ENCODE measurements at places on chromosomes 2 and 18.

DNA sequence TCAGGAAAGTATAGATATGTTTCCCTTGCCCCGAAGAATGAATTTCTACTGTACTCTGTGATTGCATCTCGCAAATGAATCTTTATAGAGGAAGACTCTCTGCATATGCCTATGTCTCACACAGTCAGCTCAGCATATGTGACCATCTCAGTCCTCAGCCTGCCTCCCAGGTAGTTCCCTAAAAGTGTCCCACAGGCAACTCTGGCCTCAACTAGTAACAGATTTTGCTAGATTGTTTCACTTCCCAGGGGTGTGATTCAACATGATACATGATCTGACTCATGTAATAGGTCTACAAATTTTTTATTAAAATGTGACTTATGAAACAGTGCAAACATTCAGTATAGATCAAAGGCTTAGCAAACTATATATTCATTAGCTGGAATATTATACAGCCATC lies 296.6 kb upstream of the CRIM1 start:
- no peak for DNase-seq

DNA sequence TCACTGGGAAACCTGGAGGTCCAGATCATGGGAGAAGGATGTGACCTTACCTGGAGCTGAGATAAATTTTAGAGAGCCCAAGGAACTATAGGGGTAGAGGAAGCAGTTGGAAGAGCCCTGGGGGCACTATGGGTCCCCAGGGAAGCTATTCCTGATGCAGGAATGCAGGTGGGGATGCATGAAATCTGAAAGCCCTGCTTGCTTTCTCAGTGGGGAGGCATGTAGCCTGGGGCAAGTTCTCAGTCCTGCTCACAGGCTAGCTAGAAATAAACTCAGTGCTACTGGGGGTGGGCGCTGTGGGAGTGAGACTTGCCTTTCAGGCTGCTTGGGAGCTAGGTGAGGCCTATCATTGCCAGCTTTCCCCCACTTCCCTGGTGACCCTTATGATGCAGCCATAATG lies 499.7 kb downstream of the PTH2R start:
- DNase-seq, result no peak

DNA sequence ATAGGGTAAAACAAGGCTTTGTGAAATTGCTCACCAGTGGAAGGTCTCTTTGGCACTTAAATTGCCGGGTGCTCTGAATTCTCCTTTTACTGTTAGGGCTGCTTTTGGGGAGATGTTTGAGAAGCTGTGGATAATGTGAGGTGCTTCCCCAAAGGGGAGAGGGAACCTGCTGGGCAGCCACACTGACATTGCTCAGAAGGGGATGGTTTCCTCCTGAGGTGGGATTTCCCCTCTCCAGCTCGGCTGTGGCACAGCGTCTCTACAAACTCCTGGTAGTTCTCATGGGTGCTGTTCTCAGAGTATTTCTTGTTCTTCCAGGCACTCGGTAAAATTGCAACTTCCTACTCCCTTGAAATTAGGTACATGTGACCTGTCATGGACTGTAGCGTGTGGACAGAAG lies 124.2 kb downstream of the LPIN1 start:
- DNase-seq, result no peak

DNA sequence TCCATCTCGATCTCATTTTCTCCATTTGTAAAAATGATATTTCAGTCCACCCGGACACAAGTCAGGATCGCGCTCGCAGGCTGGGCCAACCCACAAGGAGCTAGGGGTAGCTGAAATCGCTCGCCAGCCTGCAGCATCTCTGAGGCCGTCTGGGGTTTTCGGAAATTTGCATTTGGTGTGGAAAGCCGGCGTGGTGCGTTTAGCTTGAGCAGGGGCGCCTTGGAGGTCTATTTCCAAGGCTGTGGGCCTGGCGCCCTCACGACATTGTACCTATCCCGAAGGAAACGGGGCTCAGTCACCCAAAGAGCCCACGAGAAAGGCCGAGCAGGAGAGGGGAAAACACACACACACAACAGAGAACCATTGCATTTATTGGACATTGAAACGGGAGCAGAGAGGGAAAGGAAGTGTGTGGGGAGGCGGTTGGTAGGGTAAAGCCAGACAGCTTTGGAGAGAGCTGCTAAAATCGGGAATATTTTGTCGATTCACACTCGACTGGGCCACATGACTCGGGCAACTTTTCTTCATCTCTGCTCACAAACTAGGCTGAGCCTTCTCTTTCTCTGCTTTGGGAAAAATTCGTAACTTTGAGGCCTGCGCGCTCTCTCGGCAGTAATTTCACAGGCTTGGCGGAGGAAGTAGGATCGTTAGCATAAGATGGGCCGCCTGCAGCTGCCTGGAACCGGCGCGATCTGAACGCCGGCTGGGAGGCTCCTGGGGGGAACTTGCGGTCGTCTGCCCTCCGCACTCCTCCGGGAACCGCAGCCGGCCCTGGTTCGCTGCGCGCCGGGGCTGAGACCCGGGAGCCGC lies 1.1 kb upstream of the HOXD8 start:
- no peak for DNase-seq

- DNase-seq, result no peak
Observed at GRCh38 chr2:64537991-64538390, 13.9 kb downstream of the AFTPH start.

DNA sequence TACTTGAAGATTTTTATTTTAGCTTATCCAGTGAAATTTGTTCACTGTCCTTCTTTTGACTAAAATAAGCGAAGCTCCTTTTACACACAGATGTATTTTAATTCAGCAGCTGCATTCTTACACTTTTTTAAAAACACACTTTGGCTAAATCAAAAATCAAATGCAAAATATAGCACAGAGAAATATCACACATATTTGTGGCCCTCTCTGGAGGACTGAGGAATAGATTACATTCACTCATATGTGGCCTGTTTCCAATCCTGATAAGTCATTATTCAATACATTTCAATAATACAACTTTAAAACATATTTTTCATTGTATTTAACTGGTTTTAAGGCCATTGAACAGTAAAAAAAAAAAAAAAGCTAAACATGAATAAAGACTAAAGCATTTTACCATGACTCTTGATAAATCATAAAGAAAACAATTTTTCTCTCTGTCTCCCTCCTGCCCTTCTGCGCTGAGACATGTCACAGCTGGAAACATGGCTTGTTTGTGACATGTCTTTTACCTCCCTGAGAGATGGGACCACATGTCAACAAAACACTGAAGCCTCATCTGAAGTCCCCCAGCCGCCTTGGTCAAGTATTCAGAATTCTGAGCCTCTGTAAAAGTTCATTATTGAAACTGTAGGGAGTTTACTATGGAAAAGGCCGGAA lies 221.0 kb downstream of the ZNF407 start:
- DNase-seq, result no peak

DNA sequence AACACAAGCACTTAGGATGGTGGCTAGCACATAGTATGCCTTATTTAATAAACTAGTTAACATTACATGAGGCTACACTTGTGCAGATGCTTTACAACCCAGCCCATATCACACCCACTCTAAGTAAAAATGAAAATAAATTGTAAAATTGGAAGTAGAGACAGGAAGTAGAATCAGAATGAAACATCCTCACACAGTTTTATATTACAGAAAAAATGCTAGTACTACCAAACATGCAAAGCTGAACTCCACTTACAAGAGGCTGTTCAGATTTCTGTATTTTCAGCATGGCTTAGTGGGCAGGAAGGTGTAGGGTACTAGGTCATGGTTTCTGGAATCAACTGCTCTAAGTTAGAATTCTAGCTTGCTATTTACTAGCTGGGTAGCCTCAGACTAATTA lies 18.2 kb upstream of the CRIM1 start:
- no peak for DNase-seq

- no peak for DNase-seq
Observed at GRCh38 chr2:52558265-52558664, 1209.3 kb upstream of the CHAC2 start.

DNA sequence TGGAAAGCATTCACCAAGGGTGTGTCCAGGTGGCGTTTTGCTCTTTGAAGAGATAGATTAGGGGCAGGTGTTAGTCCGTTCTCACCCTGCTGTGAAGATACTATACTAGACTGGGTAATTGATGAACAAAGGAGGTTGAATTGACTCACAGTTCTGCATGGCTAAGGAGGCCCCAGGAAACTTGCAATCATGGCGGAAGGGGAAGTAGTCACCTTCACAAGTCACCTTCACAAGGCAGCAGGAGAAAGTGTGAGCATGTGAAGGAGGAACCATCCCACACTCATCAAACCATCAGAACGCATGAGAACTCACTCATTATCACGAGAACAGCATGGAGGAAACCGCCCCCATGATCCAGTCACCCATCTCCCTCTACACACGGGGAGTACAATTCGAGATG lies 135.7 kb upstream of the NFATC1 start:
- no peak for DNase-seq

DNA sequence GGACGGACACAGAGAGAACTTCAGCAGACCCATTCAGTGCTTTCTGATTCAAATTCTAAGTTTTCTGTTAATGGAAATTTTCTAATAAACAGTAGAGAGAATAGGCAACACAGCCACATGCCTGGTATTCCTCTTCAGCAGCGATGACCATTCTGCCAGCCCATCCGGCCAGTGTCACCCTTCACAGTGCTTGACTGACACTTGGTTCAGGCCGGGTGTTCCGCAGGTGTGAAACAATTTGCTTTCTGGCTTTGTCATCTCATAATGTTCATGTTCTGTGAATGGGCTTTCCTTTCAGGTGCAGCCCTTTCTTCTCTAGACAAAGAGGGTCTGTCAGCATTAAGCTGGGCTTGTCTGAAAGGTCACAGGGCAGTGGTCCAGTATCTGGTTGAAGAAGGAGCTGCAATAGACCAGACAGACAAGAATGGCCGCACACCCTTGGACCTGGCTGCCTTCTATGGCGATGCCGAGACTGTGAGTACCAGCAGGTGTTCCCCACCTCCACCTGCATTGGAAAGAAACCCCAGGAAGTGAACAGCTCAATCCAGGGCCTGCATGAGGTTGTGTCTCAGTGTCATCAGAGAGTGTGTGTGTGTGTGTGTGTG lies 67.0 kb downstream of the WDSUB1 start:
- DNase-seq, result no peak

DNA sequence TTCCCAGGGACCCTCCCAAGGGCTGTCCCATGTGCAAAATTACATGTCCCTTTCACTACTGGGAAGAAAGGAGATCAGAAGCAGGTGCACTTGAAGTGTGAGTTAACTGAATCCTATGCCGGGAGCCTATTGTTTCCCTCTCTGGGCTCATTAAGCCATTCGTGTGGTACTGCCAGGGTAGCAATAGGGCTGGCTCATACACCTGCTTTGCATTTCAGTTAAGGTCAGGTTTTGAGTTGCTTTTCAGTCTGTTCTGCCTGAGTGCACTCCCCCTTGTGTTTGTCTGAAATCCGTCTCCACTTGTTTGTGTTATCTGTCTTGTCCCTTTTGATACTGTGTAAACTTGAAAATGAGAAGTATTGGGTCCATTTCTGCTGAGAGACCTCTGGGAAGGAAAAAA lies 1232.6 kb upstream of the NRXN1 start:
- DNase-seq, result no peak

- DNase-seq, result no peak
Observed at GRCh38 chr2:88074854-88075292, 7.2 kb downstream of the SMYD1 start.

DNA sequence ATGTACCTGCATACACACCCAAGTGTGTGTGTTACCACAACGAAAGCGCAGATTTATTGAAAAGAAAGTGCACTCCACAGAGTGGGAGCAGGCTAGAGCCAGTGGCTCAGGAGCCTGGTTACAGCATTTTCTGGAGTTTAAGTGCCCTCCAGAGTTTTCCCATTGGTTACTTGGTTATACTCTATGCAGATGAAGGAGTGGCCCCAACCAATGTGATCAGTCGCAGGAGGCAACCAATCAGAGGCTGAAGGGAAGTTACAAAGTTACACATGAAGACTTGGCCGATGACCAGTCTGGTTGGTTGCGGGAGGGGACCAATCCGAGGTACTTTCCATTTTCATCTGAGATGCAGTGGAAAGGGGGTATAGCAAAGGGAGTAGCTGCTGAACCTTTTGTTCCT lies 13.5 kb upstream of the PRLH start:
- DNase-seq, result no peak

DNA sequence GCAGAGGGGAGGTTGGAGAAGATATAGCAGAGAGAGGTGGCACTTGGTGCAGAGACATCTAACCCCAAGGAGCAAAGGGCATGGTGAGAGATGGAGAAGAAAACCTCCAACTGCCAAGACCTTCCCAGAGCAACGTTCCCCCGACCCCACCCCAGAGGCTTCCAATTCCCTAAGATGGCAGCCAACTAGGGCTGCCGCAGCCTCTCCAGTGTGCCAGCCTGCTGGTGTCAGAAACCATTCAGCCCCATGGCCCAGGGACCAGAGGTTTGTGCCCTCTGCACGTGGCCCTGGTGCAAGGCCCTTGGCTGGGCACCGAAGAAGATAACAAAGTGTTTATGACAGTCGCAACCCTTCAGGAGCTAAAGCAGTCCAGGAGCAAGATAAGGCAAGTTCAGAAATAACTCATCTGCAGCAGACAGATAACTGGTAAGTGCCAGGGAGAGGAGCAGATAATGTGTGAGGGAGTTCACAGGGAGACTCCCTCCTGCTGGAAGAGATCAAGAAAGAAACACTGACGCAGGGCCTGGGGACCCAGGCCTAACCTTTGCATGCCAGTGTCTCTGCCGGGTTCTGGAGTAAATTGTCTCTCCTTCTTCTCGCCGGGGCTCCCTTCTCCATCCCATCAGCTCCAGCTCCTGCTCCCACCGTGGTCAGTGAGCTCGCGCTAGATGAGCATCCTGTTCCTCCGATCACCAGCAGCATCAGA lies 66.1 kb upstream of the ID2 start:
- DNase-seq, result peak; percentile 35

DNA sequence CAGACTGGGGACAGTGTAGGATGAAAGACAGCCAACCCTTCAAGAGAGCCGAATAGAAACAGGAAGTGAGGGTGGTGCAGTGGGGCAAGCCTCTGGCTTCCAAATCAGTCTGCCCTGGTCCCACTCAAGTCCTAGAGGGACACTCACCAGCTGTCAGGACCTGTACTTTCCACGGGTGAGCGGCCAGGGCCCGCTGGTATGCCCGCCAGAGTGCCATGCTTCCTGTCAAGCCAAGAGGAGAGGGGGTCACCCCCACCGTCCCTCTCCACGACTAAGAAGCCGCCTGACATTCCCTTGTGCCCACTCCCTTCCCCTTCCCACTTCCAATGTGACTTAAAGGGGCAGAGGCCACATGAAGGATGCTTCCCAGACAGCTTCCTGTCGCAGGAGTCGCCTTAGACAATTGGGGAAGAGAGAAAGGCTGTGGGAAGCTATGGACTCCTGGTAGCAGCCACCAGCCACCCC lies 564 bp downstream of the MPV17 start:
- peak; percentile 37 for DNase-seq

DNA sequence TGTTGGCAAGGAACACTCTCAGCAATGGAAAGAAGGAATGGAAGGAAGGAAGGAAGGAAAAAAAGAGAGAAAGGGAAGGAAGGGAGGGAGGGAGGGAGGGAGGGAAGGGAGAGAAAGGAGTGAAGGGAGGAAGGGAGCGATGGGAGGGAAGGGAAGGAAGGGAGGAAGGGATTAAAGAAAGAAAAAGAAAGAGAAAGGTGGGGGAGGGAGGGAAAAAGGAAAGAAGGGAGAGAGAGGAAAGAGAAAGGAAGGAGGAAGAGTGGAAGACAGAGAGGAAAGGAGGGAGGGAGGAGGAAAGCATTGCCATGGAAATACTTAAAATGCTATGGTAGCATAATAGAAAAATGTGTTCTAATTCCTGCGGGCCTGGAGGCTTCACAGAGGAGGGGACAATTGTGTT lies 22.4 kb downstream of the TTR start:
- no peak for DNase-seq
